Spinal cord (tissue), 10 donors: ENCODE measurements at places on chromosomes 12 and 14. TPM values are rescaled to one million over a fixed set of nuclear protein-coding genes. Genes with fewer than 3 reads are reported as not detected.

GRCh38 chr12:121138284-121138683, 5.6 kb downstream of the P2RX7 start:
- no peak for DNase-seq

DNA sequence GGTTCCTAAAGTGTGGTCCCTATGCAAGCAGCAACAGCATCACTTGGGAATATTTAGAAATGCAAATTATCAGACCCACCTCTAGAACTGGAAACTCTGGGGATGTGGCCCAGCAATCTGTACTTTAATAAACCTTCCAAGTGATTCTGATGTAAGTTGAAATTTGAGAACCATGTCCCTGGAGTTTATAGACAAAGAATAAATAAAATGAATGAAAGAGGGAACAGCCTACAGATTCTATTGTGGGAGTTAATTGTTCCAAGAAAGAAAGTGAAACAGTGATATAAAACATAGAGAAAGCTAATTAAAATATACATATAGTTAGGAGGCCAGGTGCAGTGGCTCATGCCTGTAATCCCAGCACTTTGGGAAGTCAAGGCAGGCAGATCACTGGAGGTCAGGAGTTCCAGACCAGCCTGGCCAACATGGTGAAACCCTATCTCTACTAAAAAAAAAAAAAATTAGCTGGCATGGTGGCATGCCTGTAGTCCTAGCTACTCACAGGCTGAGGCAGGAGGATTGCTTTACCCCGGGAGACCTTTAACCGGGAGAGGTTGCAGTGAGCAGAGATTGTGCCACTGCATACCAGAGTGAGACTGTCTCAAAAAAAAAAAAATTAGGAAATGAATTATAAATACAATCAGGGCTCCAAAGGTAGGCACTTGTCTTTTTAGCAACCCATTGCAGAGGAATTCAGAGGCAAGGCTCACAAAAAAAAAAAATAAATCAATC, 507.5 kb downstream of the NAV3 start:
- no peak for DNase-seq

DNA sequence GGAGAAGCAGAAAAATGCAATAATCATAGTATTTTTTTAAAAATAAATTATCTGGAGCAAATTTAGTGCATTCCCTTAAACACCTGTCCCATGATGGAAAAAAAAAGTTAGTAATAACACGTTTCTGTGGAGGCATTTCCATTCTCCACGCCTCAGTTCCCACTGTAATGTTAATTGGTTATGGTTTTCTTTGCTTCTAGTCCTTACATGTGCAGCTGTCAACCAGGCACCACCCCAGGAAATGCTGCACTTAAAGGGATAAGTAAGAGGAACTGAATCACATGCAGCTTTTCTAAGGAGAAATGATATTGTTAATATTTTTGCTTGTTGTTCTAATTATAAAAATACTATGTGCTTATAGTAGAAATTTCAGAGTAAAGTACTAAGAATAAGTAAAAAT, 240.3 kb downstream of the ZFP36L1 start:
- DNase-seq = no peak

GRCh38 chr14:68191567-68192321, 372.2 kb downstream of the RAD51B start:
- DNase-seq = no peak

The MANSC4 gene
- 0.41 TPM for polyA plus RNA-seq

GRCh38 chr14:81516986-81517797, 16.5 kb downstream of the SEL1L start:
- no peak for DNase-seq

DNA sequence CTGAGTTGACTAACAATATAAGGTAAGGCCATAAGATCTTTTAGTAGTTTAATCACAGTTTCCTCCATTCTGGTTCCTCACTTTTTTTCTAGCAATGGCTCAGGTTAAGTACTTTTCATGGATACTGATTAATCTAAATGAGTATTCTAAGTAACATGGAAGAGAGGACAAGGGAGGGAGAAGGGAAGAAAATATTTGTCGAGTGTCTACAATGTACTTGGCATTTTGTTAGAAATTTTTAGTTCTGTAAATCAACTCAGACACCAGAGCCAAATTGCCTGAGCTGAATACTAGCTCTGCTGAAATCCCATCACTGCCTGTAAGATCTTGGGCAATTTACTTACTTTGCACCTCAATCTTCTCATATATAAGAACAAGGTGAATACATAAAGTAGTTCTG, 20.2 kb downstream of the RERG start:
- DNase-seq = no peak

The TMEM106C gene
- 90.2 TPM for polyA plus RNA-seq

The PROX2 gene
- 3.9 TPM for polyA plus RNA-seq

The HOXC13 gene
- polyA plus RNA-seq = not detected

The MGP gene
- 119 TPM for polyA plus RNA-seq

- no peak for DNase-seq
Observed at GRCh38 chr14:58815794-58816193, 178.0 kb downstream of the DACT1 start.

GRCh38 chr12:123726962-123727361, 14.8 kb downstream of the ATP6V0A2 start:
- no peak for DNase-seq

- no peak for DNase-seq
Observed at GRCh38 chr14:56211084-56211483, 92.9 kb downstream of the PELI2 start.

DNA sequence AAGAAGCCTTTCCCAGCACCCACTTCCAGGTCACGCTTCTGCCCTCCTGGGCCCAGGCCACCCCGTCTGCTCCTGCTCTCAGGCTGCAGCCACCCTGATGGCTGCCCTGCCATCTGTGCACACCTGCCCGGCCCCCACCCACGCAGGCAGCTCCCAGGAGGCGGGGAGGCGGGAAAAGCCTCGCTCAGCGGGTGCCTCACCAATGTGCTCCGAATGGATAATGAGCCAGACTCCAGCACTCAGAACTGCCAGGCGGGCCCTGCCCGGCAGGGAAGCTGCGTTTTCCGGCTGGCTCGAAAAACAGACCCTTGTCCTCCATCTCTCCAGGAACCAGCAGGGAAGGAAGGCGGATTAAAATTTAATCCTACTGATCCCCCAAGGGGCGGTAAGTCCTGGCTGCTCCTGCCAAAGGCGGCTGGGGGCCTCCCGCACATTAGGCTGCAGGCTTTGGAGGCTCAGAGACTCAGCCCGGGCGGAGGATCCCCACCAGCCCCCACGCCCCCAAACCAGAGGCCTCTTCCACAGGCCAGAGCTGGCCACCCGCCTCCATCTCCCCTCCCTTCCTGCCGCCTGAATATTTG, 104.0 kb downstream of the NCOR2 start:
- no peak for DNase-seq

DNA sequence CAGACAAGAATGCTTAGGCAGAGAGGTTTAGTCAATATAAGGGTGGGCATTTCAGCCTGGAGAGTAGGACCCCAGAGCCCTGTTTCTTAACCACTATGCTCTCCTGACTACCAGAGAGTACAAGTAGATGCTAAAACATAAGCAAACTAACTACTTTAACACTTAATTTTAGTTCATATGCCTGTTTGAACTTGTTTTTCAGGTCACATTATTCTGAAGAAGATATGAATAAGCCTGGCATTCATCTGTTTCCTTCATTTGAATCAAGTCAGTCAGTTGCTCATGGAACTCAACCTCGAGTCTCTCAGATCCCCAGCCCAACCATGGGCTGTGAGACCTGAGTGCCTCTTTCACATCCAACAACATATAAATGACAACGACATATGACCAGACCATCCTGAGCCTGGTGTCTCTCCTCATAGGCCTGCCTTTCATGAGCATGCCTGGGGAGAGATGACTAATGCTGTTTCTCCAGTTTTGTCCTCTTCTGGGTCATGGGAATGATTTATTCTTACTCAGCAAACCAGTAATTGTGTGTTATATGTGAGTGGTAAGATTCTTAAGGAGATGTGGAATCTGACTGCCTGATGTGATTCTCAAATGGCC, 251.1 kb upstream of the BTG1 start:
- DNase-seq = no peak

DNA sequence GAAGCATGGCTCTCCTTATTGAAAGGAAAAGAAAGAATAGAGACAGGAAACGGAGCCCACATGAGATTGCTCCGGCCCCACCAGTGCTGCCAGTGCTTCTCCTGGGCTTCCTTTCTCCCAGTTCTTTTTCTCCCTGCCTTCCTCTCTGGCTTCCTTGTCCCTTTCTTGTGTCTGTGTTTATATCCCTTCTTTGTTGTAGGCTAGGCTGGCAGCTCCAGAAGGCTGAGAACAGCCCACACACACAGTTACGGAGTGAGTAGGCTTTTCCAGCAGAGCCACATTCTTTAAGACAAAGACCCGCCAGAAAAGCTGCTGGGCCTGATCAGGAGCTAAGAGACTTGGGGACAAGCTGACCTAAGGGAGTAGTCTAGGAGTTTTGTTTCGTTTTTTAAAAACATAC, 13.0 kb downstream of the CIPC start:
- DNase-seq = peak; percentile 85

- DNase-seq = no peak
Observed at GRCh38 chr12:127268706-127269425, 998.1 kb upstream of the TMEM132C start.

The MUCL1 gene
- polyA plus RNA-seq = not detected

The HSP90AA1 gene
- 778 TPM for polyA plus RNA-seq

The CDKN3 gene
- 18.0 TPM for polyA plus RNA-seq

The TSPAN19 gene
- 1.8 TPM for polyA plus RNA-seq

GRCh38 chr14:20680363-20680762, 4.0 kb upstream of the RNASE4 start:
- no peak for DNase-seq

The RABGGTA gene
- 42.9 TPM for polyA plus RNA-seq

DNA sequence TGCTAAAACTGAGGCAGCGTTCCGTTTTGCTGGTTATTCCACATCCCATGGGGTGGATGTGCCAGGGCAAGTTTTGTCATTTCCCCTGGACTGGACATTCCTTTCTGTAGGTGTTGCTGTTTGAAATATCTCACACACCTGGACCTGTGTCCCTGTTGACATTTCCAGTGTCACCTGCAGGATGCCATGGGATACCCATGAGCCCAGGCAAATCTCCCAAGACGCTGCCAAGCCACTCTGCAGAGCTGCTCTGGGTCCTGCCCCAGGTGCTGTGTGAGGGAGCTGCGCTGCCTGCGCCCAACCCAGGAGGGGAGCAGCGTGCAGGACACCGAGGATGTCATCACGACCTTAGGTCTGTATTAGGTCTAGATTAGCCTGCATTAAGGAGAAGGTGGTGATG, 5.2 kb upstream of the PACS2 start:
- no peak for DNase-seq

The TTC8 gene
- 37.0 TPM for polyA plus RNA-seq
